Lung microvascular endothelial cell (primary cell): ENCODE measurements at places on chromosomes 1 and 21.
A peak's percentile ranks its signal among the peaks of the same experiment; 100 is the strongest.

DNA sequence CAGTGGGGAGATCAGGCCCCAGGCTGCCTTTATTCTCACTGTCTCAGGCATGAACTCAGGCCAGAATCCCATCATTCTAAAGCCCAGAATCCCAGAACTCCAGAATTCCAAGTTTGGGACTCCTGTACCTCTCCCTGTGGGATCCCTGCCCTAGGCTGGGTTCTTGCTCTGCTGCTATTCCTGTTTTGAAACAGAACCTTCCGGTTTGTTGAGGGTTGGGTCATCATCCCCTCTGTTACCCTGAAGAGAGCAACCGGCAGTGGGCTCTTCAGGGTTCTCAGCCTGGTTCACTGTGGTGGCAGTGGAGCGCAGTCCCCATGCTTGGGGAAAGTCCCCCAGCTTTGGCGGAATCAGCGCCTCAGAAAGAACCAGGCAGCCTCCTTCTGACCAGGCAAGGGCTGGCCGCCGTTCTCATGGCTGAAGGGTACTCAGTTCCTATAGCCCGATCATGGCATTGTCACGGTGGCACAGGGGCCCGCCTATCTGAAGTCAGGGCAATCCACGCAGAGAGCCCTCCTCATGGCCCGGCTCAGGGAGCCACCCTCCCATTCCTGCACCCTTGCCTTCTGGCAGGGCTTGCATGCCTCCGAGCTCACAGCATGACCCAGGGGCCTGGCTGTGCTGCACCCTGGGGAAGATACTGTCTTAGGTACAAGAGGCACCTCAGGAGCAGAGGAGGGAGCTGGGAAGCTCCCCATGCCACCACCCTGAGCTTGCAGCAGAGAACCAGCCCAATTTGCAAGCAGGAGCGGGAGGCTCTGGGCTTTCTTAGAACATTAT, 335.6 kb upstream of the VAMP3 start:
- no peak for DNase-seq

DNA sequence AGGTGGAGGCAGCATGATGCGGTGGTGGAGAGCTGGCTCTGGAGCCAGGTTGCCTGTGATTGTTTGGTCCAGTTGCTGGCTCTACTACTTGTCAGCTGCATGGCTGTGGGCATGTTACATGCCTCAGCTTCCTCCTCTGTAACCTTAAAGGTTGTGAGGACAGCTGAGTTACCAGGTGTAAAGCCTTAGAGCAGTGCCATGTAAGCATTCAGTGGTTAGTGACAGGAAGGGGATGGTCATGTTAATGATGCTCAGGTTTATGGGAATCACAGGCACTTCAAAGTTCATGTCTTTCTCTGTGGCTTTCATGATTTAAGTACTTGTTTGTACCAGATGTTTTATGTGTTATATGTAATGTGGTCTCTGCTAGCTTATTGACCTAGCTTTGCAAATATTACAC, 32.6 kb downstream of the PTGFRN start:
- no peak for DNase-seq

DNA sequence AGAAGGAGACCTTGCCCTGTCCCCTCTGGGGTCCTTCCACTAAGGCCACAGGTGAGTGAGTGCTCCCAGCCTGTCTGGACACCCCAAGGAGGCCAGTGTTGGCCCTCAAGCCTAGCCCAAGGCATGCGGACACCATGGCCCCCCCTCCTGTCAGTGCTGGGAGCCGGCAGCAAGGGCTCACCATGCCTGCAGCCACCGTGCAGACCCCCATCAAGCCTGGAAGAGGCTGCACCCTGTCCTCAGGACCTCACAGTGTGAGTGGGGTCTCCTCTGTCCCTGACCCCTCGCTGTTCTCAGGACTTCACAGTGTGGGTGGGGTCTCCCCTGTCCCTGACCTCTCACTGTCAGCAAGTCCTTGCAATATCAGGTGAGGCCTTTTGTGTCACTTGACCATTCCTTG, 33.2 kb upstream of the PRSS38 start:
- DNase-seq, result no peak

DNA sequence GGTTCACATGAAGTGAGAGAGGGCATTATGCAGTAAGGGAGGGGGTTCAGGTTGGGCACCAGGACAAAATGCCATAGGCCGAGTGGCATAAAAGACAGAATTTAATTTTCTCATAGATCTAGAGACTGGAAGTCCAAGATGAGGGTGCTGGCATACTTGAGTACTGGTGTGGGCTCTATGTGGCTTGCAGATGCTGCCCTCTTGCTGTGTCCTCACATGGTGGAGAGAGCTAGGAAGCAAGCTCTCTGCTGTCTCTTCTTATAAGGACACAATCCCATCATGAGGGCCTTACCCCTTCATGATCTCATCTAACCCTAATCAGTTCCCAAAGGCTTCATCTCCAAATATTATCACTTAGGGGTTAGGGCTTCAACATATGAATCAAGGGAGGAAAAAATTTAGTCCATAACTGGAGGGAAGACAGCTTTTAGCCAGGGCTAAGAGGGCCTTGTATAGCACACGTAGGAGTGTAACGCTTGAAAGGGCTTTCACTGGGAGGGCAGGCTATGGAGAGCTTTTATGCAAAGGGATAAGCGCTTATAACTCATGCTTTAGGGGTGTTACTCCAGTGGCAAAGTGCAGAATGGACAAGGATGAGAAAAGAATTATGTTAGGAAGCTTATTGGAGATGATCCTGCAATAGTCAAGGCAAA, 64.5 kb downstream of the PLPPR5 start:
- DNase-seq, result no peak

GRCh38 chr1:29703596-29704370, 467.5 kb downstream of the PTPRU start:
- peak; percentile 40 for DNase-seq

DNA sequence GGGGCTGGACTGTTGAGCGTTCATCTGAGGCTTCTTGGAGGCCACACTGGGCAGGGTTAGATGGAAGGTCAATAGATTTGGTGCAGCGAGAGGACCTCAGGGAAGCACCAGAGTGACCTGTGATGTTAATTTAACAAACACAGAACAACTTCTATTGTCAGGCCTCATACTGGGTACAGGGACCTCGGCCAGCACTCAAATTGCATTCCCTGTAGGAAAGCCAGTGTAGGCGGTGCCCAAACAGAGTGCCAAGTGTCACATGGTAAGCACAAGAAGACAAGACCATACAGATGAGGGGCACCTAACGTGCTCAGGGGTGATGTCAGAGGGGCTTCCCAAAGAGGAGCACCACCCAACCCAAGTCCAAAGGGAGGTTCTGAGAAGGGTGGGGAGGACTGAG, 1.3 kb downstream of the TMEM269 start:
- DNase-seq, result no peak

GRCh38 chr1:216014086-216014485, 409.2 kb downstream of the USH2A start:
- DNase-seq, result no peak

GRCh38 chr1:230415405-230416132, 10.6 kb downstream of the PGBD5 start:
- DNase-seq, result no peak

- peak; percentile 72 for DNase-seq
Observed at GRCh38 chr1:61287734-61288133, 205.4 kb downstream of the NFIA start.

GRCh38 chr21:33189237-33189636, 40.5 kb upstream of the IFNAR2 start:
- no peak for DNase-seq

- DNase-seq, result peak; percentile 72
Observed at GRCh38 chr1:231421546-231421970, 529 bp downstream of the EGLN1 start.

- DNase-seq, result no peak
Observed at GRCh38 chr1:56710646-56711045, 65.5 kb downstream of the PRKAA2 start.

GRCh38 chr1:204110894-204111633, 38.1 kb downstream of the SOX13 start:
- no peak for DNase-seq

GRCh38 chr1:113701429-113701828, 57.9 kb downstream of the PHTF1 start:
- DNase-seq, result no peak

GRCh38 chr1:10387677-10388386, 11.0 kb upstream of the PGD start:
- DNase-seq, result peak; percentile 75

- peak; percentile 93 for DNase-seq
Observed at GRCh38 chr1:97632075-97632474, 288.8 kb downstream of the DPYD start.

DNA sequence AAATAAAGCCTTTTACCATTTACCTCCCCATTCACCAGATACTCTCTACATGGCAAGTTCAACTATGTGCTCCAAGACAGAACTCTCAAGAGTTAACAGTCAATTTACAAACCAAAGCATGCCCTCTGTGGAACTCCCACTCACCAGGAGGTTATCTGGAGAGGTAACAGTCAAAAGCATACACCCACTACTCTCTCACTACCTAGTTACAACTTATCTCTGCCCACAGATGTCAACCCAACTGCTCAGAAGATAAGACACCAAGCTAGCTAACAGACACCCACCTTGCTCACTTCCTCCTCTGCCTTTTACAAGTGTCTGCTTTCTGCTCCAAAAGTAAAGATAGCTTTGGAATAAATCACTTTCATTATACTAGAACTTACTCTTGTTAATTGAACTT, 131.0 kb downstream of the TRIM33 start:
- DNase-seq, result no peak

- no peak for DNase-seq
Observed at GRCh38 chr1:11475748-11476147, 3.2 kb upstream of the DISP3 start.

GRCh38 chr21:25002676-25003075, 604.6 kb downstream of the MRPL39 start:
- no peak for DNase-seq

DNA sequence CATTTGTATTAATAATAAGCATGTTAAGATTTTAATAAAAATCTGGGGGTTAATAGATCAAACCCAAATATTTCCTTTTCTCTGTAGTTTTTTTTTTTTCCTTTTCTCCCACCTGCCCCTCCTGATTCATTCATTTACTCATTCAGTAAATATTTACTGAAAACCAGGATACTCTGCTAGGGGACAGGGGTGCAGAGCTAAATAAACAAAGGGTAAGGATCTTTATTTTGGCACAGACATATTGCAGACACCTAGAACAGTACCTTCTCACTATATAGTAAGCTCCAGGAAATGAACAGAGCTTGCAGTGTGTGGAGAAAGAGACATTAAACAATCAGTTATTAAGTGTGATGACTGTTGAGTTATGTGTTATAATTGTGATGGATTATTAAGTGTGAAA, 60.9 kb downstream of the AK5 start:
- DNase-seq, result no peak

DNA sequence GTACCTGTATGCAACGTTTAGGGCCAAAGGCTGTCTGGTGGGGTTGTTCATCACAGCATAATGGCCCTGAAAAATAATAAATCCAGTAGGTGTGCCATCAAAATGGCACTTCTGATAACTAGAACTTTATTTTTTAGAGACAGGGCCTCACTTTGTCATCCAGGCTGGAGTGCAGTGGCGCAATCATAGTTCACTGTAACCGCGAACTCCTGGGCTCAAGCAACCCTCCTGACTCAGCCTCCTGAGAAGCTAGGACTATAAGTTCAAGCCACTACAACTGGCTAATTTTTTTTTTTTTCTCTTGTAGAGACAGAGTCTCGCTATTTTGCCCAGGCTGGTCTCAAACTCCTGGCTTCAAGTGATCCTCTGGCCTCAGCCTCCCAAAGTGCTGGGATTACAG, 4.7 kb downstream of the SNAPIN start:
- no peak for DNase-seq

DNA sequence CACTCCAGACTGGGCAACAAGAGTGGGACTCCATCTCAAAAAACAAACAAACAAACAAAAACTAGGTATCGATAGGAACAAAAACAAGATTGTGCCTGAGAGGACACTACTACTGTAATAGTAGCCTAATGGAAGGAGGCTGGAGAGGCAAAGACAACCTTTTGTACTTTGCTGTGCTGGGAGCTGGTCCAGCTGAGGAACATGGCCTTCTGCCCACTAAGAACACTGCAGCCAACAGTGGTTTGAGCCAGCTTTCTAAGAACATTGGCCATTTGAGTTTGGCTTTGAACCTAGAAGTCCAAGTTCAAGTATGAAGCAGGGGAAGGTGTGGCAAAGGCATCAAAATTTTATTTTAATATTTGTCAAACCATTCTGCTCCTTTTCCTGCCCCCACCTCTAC, 22.7 kb upstream of the RGS8 start:
- DNase-seq, result no peak

- DNase-seq, result no peak
Observed at GRCh38 chr1:116150368-116150767, 39.2 kb downstream of the MAB21L3 start.

DNA sequence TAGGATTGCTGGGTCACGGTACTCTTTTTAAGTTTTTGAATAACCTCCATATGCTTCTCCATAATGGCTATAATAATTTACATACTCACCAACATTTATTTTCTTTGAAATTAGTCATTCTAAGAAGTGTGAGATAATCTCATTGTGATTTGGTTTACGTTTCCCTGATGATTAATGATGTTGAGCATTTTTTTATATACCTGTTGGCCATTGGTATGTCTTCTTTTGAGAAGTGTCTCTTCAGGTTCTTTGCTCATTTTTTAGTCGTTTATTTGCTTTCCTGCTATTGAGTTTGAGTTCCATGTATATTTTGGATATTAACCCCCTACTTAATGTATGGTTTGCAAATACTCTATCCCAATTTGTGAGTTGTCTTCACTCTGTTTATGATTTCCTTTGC, 9.3 kb downstream of the RNF187 start:
- DNase-seq, result no peak

- DNase-seq, result no peak
Observed at GRCh38 chr1:232145768-232146167, 484.2 kb downstream of the SIPA1L2 start.

- no peak for DNase-seq
Observed at GRCh38 chr1:165467706-165468105, 22.8 kb upstream of the RXRG start.

DNA sequence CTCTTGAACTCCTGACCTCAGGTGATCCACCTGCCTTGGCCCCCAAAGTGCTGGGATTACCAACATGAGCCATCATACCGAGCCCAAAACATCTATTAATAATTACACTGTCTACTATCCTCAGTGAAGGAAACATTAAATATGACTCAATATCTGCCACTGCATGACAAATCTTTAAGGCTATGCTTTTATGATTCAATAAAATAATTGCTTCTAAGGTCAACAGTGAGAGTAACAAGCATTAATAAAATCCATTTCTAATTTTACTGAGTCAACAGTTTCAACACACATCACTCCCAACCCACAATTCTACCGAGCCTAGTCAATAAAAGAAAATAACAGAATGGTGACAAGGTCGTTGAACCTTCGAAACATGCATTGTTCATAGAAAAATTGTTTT, 125.5 kb upstream of the CHRM3 start:
- no peak for DNase-seq
